ENCODE measurements at places on chromosomes 1 and 21.

GRCh38 chr1:169513208-169513607, 27.5 kb upstream of the SLC19A2 start:
- no peak for DNase-seq

DNA sequence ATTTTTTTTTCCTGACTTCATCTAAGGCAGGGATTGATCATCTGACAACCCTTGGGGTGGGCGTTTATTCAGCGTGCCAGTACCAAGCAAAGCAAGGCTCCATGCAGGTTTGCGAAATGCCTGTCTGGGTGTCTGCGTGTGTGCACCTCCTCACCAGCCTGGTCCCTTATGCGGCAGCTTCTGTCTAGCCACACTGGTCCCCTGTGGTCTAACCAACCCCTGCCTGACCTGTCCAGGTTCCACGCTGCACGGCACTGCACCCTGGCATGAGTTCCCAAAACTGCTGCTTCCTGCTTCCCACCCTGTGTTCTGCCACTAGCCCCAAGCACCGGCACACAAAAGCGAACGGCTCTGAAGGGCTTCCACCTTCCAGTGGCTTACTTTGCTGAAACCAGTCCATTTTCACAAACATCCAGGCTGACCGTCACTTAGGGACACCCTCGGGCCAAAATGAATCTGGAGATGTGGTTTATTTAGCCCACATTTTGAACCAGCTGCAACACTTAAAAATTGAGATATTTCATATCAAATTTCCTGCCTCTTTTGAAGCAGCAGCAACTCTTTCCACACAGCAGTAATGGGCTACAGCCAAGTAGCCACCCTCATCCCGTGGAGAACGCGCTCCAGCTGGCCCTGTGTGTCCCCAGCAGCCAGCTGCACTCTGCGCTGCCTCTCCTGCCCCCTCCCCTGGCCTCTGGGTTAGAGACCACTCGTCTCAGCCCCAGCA, 55.7 kb downstream of the HLCS start:
- no peak for DNase-seq

GRCh38 chr1:25805863-25806225, 5.9 kb downstream of the SELENON start:
- no peak for DNase-seq

- no peak for DNase-seq
Measured at GRCh38 chr1:74368335-74368734, 133.1 kb downstream of the TNNI3K start.

DNA sequence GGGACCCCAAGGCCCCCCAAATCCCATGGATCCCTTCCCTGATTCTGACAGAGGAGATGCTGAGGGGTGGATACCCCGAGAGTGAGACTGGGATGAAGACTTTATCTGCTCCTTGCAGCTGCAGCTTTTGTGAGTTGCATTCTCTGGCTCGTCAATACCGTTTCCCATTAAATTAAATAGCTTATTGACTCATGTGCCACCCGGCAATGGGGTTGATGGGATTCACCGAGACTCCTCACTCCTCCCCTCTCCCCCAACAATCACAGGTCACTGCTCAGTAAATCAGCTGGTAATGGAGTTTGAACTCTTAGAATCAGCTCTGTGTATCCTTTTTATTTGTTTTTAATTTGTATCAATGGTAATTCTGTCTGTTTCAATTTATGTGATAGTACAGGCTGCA, 337.5 kb upstream of the PLXNA2 start:
- no peak for DNase-seq

- no peak for DNase-seq
Measured at GRCh38 chr1:59184365-59184905, 112.5 kb upstream of the FGGY start.

GRCh38 chr1:28510970-28511440, 5.2 kb downstream of the RCC1 start:
- DNase-seq = no peak

GRCh38 chr1:33790577-33790976, 73.3 kb upstream of the HMGB4 start:
- no peak for DNase-seq

DNA sequence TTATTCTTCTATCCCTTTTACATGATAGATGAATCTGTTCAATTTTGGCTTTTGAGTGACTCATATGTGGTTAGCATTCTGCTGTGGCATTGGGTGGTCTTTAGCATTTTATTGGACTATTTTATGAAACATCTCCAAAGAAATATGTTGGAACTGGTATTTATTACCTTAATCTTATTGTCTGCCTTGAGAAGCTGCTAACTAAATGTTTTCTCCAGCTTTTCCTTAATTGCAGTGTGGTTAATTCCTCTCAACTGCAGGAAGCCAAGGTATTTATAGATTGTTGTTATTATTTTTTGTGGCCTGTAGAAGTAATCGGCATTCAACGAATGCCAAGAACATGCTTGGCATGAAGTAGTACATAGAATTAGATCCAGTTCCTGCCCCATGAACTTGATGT, 64.1 kb downstream of the NOS1AP start:
- DNase-seq = no peak

DNA sequence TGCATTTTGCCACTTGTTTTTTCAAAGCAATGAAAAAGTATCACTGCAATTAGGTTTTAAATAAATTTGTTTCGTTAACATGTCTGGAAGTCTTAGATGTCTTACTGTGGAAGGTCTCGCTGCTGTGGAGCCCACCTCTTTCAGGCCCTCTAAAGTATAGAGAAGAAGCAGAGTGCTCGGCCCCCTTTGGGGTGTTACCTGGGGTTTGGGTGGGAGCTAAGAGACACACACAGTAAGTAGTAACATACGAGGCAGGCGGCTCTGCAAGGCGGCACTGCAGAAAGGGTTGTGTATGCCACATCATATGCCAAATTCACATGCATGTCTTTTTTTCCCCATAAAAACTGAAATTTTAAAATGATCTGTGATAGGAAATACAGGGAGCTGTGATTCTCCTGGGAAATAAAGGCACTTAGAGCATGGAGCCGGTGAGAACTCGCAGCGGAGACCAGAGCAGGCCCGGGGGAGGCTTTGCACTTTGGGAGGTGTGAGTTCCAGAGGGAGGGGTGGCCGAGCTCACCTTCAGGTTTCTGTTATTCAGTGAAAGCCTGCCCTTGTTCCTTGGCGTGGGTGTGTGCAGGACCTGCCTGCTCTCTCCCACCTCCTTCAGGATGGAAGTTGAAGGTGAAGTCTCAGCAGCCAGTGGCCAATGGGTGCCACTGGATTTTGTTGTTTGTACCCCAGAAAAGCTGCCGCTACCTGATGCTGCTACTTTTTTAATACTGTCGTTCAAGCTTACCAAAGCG, 35.7 kb upstream of the PWP2 start:
- no peak for DNase-seq

GRCh38 chr21:42247716-42248115, 28.8 kb downstream of the ABCG1 start:
- DNase-seq = no peak

DNA sequence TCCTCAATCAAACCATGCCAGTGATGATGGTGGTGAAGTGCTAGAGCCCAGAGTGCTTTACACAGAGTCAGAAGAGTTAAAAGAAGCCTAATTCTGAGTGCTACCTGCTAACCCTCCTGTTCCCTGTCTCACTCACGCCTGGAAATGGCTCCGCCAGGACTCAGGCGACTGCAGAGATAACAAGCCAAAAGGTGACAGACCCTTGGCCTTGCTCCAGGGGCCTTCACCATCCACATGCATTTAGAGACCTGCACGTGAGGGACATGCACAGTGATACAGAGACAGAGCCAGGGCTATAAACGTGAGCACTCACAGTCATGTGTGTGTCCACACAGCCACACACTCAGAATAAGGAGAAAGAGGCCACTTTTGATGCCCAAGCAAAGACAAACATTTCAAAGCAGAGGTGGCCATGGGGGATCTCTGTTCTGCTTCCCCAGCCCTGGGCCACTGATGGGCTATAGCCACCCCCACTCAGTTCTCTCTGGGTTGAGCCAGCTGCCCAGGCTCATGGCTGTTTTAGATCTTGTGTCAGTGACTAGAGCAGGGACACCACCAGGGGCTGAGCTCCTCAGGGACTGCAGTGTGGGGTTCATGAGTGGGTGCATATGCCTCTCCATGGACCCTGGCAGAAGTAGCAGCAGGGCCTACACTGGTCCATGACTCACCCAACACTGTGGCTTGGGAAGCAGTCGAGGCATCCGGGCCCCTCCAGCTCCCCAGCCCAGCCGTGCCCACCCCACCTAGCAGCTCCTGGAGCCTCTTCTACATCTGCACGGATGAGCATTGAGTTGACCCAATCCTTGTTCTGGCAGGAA, 117.2 kb downstream of the EPHB2 start:
- DNase-seq = no peak

- DNase-seq = no peak
Measured at GRCh38 chr21:43624339-43624738, 34.9 kb downstream of the HSF2BP start.

Data from left colon (tissue), 2 donors.